Activated CD4-positive, CD25-positive, alpha-beta regulatory T cell (primary cell): ENCODE measurements at places on chromosomes 12 and 14.

GRCh38 chr12:20040831-20041230, 327.5 kb upstream of the PDE3A start:
- DNase-seq = no peak

- DNase-seq = no peak
Observed at GRCh38 chr12:75960086-75960910, 71.3 kb downstream of the PHLDA1 start.

DNA sequence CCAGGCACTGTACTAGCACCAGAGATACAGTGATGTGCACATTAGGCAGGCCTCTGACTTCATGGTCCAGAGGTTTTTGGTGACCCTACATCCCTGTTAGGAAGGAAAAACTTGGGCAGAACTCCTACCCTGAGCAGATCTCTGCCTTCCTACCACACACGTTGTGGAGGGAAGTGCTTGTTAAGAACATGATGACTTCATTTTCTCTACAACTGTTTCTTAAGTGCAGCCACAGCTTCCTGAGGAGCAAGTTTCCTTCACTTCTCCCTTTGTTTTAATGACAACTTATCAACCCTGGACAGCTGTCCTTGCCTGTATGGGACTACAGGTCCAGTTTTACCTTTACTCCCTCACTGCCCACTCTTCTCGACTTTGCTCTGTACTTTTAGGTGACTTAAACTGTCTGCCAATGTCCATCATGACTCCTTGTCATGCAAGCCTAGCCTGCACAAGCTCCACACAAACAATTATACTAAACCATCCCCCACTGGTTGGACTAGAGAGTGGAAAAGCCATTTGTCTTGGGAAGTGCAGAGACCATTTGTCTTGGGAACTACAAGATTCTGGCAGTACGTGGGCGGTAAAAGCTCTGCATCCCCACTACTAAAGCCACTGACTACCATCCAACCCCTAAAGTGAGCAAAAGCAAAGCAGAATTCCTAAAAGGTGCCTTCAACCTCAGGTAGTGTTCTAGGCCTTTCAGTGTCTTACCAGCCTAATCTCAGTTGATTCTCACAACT, 359.8 kb downstream of the EGLN3 start:
- no peak for DNase-seq

- DNase-seq = no peak
Observed at GRCh38 chr12:2481951-2482350, 312.8 kb upstream of the FKBP4 start.

DNA sequence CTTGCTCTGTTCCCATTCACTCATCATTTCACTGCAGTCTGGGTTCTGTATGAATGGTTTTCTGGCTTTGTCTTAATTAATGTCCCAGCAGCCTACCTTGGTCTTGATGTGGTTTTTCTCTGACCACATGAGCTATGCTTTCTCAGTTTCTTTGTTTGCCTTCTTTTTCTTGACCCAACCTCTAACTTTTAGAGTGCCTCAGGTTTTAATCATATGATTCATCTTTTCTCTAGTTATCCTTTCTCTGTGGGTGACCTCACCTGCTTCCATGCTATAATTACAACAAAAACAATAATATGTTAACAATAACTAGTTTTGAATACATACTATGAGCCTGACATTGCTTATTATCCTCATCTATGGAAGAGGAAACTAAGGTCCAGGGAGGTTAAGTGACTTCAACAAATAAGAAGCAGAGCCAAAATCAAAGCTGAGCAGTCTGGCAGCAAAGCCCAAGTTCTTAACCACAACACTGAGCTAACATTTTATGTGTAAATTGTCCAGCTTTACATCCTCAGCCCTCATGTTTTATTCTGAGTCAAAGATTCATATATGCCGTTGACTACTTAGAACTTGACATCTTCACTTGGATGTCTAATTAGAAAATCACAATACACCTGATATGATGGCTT, 4.7 kb upstream of the EPYC start:
- no peak for DNase-seq

DNA sequence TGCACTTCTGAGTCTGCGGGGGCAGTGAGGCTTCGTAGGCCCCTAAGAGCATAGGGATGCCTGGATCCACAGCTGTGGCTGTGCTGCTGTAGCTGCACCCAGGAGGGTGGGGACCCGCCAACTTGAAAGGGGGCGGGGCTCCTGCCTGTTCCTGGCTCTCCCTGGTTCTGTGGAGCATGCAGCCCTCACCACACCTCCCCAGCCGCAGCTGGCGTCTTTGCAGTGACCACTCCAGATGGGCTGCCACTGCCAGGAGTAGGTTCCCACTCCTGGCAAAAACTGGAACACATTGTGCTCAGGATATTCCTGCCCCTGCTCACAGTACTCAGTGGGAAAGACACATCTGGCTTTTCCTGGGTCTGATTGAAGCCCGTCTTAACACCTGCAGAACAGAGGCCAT, 35.8 kb downstream of the TIMELESS start:
- DNase-seq = no peak

- DNase-seq = no peak
Observed at GRCh38 chr12:34126239-34126641, 103.9 kb downstream of the ALG10 start.

DNA sequence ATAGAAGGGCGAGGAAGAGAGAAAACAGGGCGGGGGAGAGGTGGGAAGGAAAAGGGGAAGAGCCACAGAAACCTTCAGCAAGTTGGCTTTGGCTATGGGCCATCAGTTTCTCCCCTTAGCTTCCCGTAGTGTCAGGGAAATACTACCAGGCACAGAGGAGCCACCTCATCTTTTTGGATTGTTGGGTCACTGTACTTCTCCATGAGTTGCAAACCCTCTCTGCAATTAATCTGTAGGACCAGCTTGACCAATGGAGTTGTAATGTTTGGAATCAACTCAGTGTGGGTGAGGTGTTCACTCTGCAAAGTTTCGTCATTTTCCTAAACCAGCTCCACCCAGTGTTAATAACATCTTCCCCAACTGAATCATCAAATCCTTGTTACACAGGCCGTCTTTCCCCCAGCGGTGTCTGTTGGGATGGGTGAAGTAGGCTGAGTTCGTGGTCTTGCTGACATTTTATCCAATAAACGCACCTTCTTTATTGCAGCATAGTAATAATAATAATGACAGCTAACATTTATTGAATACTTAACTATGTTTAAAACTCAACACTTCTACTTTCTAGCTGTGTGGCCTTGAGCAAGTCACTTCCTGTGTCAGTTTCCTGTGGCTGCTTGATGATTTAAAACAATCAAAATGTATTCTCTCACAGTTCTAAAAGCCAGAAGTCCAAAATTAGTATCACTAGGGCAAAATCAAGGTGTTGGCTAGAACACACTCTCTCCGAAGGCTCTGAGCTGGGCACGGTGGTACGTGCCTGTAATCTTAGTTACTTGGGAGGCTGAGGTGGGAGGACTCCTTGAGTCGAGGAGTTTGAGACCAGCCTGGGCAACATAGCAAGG, 8.1 kb upstream of the GLTP start:
- no peak for DNase-seq

DNA sequence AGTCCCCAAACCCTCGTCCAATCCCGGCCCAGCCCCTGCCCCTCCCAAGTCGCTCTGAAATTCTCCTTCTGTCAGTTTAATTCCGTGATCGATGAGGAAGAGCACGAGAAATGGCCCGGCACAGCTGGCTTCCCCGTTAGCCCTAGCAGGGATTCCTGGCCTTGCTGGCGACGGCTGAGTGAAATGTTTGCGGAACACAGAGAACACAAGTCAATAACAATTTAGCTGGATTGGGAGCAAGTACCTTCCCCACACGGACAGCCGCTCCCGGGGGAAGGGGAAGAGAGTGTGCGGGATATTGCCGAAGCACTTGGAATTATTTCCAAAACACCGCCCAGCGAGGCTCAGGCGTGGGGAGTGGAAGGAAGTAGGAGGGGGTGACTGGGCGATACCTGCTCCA, 134.6 kb downstream of the RBM19 start:
- no peak for DNase-seq

GRCh38 chr14:76551906-76552305, 176.0 kb downstream of the ESRRB start:
- DNase-seq = no peak

- DNase-seq = no peak
Observed at GRCh38 chr14:92392711-92393110, 69.7 kb downstream of the SLC24A4 start.

DNA sequence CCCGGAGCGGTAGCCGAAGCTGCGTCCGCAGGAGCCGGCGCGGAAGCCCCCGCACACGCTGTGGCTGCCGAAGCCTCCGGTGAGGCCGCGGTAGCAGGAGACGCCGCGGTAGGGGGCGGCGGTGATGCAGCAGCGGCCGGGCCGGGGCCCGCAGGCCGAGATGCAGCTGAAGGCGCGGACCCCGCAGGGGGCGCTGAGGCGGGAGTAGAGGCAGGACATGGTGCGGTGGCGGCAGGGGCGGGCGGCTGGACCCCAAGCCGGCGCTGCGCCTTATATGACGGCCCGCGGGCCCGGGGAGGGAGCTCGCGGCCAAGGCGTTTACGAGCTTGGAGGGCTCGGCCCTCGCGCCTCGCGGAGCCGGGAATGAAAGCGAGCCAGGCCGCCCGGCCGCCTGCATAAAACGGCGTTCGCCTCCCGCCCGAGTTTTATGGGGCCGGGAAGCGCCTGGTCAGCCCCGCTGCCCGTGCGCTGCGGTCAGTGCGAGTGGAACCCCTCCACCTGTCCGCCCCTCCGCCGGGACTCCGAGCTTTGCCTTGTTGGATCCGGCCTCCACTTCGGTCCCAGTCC, 16.0 kb upstream of the KRT86 start:
- no peak for DNase-seq

DNA sequence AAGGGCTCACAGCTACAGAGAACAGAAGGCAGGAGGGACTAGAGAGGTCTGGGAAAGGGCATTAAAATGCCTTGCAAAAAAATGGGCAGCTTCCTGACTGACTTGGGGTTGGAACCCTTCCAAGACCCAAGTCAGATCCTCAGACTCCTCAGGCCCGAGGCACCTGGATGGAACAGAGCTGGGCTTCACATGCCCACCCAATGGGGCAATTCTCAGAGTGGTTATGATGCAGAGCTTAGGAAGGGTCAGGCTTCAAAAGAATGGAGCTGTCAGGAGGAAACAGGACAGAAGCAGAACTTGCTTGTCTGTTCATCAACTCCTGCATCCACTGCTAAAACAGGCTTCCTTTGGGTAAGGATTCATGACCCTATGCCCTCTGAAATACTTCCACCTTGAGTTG, 9.7 kb upstream of the KRT1 start:
- no peak for DNase-seq

- DNase-seq = no peak
Observed at GRCh38 chr12:12998248-12998647, 1.8 kb downstream of the HEBP1 start.

DNA sequence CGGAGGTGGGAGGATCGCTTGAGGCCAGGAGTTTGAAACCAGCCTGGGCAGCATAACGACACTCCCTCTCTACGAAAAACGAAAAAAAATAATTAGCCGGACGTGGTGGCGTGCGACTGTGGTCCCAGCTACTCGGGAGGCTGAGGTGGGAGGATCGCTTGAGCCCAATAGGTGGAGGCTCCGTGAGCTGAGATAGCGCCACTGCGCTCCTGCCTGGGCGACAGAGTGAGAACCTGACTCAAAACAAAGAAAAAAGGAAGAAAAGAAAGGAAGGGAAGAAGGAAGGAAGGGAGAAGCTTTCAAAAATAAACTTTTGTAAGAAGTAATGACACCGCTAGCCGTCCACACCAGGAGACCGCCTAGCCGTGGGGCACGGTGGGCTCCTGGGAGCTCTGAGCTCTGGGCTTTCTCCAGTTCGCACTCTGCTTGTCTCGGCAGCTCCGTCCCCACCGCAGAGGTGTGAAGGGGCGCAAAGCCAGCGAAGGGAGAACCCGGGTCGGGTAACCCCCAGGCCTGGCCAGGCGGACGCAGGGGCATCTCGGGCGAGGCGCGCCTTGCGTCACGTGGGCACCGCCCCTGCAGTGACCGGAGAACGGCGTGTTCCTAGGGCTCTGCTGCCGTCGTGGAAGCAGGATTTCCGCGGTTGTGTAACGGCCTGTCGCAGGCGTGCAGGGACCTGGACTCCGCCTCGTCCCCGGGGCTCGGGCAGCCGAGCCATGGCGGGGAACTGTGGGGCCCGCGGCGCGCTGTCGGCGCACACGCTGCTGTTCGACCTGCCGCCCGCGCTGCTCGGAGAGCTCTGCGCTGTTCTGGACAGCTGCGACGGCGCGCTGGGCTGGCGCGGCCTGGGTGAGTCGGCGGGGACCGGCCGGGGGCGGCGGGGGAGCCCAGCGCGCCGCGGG, at the start of gene IRAK3:
TSS of gene IRAK3 (plus strand) at position 631 of the 902 bp plus-strand sequence. CDS start at position 717, 86 bp downstream.
- DNase-seq = peak; percentile 21

GRCh38 chr14:26286913-26287205, 311.0 kb downstream of the NOVA1 start:
- no peak for DNase-seq
